ENCODE measurements at places on chromosomes 1 and 21. TPM values are rescaled to one million over a fixed set of nuclear protein-coding genes. Genes with fewer than 3 reads are reported as not detected.
A peak's percentile ranks its signal among the peaks of the same experiment; 100 is the strongest.

CELA2B gene
- total RNA-seq: not detected

DNA sequence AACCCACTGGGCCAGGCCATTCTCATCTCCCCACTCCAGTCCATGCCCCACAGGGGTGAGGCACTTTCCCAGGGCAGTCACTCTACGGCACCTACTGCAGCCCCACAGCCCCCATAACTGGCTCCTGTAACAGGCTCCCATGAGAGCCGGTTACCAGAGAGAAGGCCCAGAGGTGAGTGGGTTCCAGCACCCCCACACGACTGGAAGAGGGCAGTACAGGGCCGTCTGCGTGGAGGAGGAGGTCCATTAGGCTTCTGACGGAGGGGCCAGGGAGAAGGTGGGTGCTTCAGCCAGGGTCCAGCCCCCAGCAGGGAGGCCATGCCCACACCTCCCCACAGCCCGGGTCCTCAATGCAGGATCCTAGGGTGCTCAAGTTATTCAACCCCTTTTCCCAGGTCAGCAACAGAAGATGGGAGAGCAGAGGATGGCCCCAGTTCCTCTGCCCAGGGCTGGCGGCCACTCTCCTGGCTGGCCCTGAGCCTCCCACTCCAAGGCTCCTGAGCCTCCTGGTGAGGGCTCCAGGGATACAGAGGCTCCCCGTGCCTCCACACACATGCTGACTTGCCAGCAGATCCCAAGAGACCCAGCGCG lies 1.6 kb downstream of the ACAP3 start:
- peaks cover 39% of the 10 kb centered on the region for H3K4me1 ChIP-seq
- H3K36me3 ChIP-seq: no peaks in the 10 kb centered on the region
- H3K27ac ChIP-seq: peak overlapping the region; percentile 72
- no peak for DNase-seq
- H3K4me3 ChIP-seq: peak overlapping the region; percentile 62
- H3K27me3 ChIP-seq: no peaks in the 10 kb centered on the region

LEPROT gene
- 16.4 TPM for total RNA-seq

PLD5 gene
- total RNA-seq: not detected

STYXL2 gene
- total RNA-seq: not detected

TPR gene
- 111 TPM for total RNA-seq

RAP1GAP gene
- total RNA-seq: 0.50 TPM

MX1 gene
- total RNA-seq: 10.5 TPM

GRCh38 chr1:23216771-23217420 lies 406 bp downstream of the HTR1D start:
- no peak overlapping the region for H3K4me3 ChIP-seq
- H3K4me1 ChIP-seq: peaks cover 6% of the 10 kb centered on the region
- peak; percentile 27 for DNase-seq
- no peak overlapping the region for H3K27ac ChIP-seq
- no peaks in the 10 kb centered on the region for H3K36me3 ChIP-seq
- peaks cover 22% of the 10 kb centered on the region for H3K27me3 ChIP-seq

Data from CD8-positive, alpha-beta memory T cell (primary cell).